Sigmoid colon (tissue), 7 donors: ENCODE measurements at places on chromosomes 5 and 9.

GRCh38 chr9:30591461-30591860, 1793.0 kb upstream of the ACO1 start:
- DNase-seq: no peak

- no peak for DNase-seq
Measured at GRCh38 chr5:95471487-95471886, 80.3 kb downstream of the FAM81B start.

- DNase-seq: peak; percentile 74
Measured at GRCh38 chr5:168076561-168076991, 214.9 kb upstream of the WWC1 start.

GRCh38 chr9:124279531-124280175, 21.9 kb downstream of the NEK6 start:
- no peak for DNase-seq

DNA sequence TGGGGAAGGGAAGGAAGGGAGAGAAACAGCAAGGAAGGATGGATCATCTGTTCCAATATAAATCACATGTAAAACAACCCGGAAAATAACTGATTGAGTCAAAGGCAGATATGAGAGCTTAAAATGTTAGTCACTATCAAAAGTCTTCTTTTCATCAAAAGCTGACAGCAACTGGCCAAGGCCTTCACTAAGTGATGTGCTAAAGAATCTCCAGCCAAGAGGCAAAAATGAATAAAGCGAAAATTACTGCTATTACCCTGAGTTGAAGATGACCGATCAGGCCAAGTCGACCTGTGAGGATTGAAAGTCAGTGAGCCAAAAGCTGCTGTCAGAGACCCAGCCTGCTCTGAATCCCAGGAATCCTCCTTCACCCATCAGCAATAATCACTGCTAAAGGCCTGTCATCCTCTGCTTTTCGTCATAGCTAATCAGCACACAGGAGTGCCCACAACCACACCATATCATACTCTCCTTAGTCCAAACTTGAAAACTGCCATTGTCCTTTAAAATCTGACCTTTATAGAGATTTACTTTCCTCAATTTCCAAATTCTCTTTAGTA, 736.9 kb downstream of the TLE1 start:
- DNase-seq: no peak
